ENCODE measurements at places on chromosomes 6 and 20. TPM values are rescaled to one million over a fixed set of nuclear protein-coding genes. Genes with fewer than 3 reads are reported as not detected.

GRCh38 chr6:2355150-2355549, 109.7 kb upstream of the GMDS start:
- no peak for DNase-seq

GRCh38 chr20:46872328-46873211, 22.1 kb upstream of the EYA2 start:
- no peak for DNase-seq

GRCh38 chr6:101404775-101405174, 11.3 kb downstream of the GRIK2 start:
- DNase-seq, result no peak

The MACROD2 gene
- 0.26 TPM for total RNA-seq

The PRELID3B gene
- 128 TPM for total RNA-seq

The SEMG1 gene
- not detected for total RNA-seq
